ENCODE measurements at places on chromosomes 11 and 22.

DNA sequence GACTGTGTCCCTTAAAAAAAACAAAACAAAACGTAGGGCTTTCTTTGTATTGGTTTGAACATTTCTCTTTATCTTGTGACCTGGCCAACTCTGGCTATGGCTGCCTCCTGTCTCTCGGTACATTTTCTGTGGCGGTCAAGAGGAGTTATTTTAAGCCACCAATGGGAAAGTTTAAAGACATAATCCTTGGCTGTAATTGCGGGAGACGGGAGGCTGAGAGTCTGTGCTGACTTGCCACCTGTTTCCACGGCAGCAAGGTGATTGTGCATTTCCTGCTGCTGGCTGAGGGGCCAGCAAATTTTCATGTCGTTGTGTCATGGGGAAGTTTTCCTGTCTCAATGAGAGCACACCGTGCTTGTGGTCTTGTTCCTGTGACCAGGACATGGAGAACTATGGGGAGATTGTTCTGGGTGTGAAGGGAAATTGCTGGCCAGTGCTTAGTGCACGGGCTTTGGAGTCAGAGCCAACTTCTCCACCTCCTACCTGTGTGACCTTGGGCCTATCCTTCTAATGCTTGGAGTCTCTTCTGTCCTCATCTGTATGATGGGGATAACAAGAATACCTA is 11.0 kb downstream of the PTPRJ start:
- no peak for DNase-seq

DNA sequence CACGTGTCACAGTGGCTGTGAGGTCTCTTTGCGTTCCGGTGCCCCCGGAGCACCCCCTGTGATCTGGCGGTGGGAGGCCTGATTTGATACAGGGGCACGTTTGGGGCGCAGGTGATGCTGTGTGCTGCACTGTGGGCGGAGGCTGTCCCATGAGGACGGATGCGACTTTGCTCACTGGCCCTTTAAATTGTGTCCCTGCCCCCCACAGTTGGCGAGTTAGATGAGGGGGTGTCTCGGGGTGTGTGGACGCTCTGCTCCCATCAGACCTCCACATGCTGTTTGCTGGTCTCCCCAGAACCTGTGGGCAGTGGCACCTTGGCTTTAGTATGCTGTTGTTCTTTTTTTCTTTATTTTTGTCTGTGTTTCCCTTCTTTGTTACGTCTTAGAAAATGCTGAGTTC is 5.2 kb downstream of the ZBED4 start:
- no peak for DNase-seq

DNA sequence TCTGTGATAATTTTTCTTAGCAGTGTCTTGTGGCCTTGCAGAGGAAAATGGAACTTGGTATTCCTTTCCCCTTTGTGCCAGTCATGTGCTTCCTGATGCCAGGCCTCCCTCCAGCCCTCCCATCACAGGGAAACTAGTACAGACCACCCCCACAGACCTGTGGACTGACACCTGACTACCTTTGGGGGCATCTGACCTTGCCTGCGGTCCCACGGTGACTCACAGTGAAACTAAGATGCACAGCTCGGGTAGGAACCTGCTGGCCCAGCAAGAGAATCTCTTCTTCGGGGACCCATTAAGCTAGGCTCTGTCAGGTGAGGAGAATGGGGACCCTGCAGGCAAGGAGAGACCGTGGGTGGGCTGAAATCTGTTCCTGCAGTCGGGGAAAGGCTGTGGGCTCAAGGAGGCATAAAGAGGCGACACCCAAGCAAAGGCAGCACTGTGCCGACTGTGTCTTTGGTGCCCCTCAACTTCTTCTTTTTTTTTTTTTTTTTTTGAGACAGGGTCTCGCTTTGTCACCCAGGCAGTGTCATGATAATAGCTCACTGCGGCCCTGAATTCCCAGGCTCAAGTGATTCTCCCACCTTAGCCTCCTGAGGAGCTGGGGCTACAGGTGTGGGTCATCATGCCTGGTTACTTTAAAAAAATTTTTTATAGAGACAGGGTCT is 20.8 kb upstream of the PEX26 start:
- no peak for DNase-seq

DNA sequence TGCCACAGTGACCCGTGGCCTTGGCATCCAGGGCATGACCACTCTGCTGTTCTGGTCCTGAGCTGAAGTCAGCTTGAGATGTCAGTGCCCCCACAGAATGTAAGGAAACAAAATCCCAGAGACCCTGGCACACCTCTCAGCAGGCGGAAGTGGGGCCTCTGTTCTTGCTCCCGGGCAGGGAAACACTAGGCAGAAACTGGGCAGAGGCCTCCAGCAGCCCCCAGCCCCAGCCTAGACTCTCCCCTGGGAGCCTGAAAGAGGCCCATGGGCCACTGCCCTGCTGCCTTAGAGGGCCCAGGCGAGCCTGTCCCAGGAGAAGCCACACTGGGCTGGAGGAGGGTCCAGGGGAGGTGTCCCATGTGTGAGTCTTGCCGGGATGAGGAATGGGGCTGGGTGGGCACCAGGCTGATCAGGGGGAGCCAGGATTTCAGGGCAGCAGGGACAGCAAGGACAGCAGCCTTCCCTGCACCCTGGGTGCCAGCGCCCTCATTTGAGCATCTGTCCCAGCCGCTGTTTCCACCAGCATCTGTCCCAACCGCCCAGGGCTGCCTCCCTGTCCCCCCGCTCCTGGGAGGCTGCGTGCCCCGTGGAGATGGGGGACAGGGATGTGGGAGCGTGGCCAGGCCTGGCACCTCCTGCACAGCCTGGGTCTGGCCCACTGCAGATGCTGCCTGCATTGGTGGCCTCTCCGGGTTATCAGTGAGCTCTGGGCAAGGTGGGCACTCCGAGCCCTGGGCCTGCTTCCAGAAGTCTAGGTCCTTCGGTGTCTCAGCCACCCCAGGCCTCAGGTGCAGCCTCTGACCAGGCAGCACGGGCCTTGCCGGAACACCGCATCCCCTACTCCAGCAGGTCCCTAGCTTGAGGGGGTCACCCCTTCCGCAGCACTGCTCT is 1072.4 kb downstream of the BRD1 start:
- no peak for DNase-seq

DNA sequence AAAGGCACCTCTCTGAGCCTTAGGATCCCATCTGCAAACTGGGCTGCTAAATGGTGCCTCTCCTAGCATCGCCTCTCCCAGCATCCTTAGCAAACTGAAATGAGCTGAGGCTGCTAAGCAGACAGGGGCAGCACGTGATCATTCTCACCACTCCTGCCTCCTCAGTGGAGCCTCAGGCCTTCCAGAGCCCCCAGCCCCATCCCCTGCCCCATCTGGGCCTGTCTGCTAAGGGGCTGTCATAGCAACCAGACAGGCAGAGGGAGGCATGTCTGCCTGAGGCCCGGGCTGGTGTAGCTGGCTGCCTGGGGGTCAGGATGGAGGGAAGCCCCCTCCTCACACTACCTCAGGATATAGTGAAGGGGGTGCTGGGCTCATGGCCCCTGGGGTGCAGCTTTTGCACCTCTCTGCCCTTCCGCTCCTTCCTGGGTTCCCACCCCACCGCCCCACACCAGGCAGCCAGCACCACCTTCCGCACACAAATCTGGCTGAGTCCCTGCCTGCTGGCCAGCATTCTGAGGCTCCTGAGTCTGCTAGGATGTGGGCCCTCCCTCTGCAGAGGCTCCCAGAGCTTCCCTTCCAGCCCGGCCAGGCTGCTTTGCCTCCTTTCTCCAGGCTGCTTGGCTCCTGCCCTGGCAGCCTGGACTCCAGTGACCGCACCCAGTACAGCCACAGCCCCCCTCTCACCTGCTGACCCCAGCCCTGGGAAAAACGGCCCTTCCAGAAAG is 47.5 kb upstream of the TTLL12 start:
- no peak for DNase-seq

DNA sequence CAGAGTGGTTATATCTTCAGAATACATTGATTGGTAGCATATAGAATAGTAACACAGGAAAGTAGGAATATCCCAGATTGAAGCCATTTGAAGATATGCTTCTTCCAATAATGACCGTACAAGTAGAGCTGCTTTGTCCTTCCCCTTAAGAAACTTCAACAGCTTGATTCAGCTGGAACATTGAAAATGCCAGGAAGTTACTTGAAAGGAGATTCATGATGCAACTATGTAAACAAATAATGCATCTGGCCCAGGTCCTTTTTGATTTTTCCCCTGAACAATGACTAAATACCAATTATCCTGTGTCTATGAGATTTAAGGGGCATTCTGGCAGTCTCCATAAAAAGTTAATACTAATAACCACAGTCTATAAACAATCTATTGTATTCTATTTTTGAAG is 3.0 kb downstream of the DKK3 start:
- DNase-seq: no peak

DNA sequence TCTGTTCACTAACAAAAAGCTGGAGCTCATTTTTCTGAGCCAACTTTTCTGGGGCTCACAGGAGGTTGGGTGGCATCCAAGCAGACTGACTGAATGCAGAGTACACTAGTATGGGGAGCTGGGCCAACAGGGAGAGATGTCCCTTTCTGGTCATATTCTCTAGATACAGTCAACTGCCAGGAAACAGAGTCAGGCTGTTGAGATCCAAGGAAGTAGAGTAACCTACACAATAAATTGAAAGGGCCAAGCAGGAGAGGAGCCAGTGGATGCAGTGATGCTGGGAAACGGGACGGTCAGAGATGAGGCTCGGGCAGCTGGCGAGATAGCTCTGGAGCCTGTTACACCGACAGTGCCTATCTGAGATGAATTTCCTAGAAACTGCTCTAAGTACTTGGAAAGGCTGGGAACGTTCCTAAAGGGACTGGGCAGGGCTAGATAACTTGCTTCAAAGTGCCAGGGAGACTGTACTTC is 71.1 kb downstream of the LARGE2 start:
- DNase-seq: peak; percentile 13

DNA sequence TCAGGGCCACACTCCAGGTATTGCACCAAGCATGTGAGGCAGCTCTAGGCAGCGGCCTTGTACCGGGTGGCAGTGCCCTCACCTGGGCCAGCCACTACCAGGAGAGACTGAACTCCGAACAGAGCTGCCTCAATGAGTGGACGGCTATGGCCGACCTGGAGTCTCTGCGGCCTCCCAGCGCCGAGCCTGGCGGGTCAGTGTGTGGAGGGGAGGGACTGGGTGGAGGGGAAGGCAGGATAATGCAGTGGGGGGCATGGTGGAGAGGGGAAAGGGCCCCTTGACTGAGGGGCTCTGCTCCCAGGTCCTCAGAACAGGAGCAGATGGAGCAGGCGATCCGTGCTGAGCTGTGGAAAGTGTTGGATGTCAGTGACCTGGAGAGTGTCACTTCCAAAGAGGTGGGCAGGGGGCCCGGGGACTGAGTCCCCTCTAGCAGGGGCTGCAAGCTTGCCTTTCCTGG is 4.2 kb downstream of the SSH3 start:
- no peak for DNase-seq

DNA sequence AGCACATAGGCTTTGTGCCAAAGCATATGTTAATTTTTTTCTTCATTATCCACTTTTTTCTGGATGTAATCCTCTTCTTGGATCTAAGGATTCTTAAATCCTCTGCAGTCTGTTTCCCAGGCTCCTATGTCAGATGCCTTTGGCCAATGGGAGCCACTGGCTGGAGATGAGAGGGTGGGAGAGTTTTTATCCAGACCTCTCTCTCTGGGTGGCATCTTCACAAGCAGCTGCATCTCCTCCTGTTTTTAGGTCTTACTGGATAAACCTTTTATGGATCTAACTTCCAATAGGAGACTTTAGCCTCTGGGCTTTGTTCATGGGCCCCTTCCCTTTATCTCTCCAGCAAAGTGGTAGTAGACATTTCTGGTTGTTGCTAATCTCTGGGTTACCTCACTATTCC is 22.4 kb upstream of the MPPED2 start:
- DNase-seq: no peak

GRCh38 chr11:26276798-26277424 is 55.0 kb upstream of the ANO3 start:
- no peak for DNase-seq

DNA sequence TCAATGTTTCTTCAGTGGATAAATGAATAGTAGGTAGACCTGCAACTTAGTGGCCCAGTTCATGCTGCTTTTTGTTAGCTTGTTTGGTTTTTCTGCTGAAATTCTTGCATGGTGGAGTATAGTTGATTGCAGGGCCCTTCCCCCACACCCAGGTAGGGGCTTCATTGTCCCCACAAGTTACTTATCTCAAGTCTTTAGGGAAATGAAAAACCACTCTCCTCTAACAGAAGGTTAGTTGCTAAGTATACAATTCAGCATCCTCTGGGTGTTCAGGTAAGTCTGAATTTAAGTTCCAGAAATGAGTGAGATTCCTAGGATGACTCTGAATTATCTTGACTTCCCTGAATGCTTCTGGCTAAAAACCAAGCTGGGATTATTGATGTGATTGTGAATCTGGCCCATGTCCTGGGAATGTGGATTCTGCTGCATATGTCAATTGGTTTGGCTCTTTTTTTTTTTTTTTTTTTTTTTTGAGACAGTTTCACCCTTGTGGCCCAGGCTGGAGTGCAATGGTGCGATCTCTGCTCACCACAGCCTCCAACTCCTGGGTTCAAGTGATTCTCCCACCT is 40.3 kb downstream of the BCL2L13 start:
- DNase-seq: no peak

DNA sequence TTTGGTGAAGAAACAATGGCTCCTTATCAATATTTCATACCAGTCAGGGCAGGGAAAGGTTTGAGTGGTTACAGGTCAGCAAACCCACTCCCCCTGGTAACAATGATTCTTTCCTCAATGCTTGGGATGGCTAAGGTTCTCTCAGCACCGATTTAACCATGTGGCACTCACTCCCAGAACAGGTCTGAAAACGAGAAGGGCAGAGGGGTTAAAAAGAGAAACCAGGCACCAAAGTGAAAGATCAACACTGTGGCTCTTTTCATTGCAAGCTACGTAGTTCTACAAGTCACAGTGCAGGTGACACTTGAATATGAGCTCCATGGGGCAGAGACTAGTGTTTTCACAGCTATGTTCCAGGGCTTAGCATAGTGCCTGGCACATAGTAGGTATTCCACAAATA is 132.4 kb downstream of the PLEKHA7 start:
- DNase-seq: no peak

DNA sequence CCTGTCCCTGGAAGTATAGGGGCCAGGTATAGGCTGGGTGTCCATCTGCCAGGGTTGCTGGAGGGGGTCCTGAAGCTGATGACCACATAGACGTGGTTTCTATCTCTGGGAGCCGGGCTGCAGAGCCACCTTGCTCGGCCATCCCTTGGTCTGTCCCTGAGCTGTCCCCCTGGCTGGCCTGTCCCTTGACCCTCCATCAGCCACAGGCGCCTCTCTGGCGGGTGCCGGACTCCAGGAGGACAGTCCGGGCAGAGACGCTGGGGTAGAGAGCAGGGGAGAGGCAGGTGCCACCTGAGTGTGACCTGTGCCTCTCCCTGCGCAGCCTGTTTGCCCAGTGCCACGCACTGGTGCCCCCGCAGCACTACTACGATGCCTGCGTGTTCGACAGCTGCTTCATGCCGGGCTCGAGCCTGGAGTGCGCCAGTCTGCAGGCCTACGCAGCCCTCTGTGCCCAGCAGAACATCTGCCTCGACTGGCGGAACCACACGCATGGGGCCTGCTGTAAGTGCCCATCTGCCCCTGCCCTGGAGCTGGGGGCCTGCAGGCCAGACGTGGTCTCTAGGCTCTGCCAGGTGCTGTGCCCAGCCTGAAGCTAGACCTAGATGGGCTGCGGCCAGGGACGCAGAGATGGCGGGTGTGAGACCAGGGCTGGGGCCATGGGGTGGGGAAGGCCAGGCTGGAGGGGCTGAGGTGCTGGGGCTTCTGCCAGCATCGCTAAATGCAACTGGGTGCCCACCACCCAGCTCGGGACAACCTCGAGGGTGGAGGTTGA is 29.9 kb downstream of the MUC2 start:
- DNase-seq: no peak

GRCh38 chr11:71499125-71499524 is 27.9 kb upstream of the KRTAP5-7 start:
- peak; percentile 4 for DNase-seq

- DNase-seq: no peak
Observed at GRCh38 chr11:86034710-86035109, 34.2 kb downstream of the PICALM start.

- DNase-seq: no peak
Observed at GRCh38 chr11:84398017-84398626, 1112.0 kb upstream of the CCDC90B start.
